ENCODE measurements at places on chromosomes 11 and 22.

- no peak for DNase-seq
These were observed 532.2 kb upstream of the CCDC90B start for GRCh38 chr11:83818349-83818748.

- no peak for DNase-seq
These were observed 5.2 kb downstream of the SCYL1 start for GRCh38 chr11:65530157-65530496.

DNA sequence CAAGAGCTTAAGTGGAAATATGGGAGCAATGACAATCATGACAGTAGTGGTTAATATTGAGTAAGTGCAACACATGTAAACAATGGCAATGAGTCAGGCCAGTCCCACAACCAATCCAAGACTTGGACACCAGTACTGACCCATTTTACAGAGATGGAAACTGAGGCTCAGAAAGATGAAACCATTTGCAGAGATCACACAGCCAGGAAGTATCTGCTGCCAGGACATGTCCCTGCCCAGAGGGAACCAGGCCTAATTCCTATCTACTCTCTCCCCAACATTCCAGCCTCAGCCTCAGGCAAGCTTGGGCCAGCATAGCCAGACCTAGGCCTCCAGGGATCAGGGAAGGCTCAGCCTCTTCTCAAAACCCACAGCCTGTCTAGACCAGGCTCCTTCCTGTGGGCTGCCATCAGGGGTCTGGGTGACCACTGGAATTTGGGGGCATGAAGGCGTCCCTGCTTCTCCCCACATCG, 395.1 kb downstream of the MN1 start:
- DNase-seq: no peak

DNA sequence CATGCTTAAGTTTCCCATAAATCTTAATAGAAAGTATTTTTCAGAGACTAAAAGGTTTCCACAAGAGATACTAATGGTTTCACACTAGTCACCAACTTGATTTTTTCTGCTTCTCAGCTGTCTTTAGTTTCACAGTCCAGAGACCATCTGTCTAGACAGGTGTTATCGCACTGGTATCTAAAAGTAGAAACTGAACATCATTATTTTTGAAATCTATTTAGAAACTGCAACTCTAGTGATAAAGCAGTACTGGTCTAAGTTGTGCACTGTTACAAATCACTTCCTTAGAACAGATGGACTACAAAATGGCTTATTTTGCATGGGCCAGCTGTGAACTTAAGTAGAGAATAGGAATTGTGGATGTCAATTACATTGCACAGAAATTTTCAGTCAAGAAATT, 78.0 kb downstream of the CNTN5 start:
- DNase-seq: no peak

DNA sequence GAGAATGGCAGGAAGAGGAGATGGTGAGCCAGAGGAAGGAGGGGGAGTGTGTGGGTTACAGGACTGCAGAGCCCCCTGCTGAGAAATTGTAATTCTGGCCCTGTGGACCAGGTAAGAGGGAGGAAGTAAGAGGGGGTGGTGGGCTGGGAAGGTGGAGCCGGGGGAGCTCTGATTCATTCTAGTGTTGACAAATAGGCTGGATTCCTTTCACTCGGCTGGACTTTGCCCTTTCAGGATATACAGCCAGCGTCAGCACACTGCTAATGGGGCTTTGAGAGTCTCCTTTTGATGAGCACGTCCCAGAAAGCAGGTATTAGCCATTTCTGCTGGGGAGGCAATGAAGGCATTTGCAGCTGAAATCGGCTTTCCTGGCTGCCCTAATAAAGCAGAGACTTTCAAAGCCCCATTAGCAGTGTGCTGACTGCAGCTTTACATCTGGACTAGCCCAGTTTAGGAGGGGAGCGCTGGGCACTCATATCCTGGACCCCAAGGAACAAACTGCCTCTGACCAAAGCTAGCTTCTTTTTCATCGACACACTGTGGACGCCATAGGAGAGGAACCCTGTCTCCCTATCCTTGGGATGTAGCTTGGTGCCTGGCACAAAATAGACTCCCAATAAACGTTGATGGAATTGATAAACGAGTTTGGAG, 44.8 kb upstream of the CADM1 start:
- no peak for DNase-seq

DNA sequence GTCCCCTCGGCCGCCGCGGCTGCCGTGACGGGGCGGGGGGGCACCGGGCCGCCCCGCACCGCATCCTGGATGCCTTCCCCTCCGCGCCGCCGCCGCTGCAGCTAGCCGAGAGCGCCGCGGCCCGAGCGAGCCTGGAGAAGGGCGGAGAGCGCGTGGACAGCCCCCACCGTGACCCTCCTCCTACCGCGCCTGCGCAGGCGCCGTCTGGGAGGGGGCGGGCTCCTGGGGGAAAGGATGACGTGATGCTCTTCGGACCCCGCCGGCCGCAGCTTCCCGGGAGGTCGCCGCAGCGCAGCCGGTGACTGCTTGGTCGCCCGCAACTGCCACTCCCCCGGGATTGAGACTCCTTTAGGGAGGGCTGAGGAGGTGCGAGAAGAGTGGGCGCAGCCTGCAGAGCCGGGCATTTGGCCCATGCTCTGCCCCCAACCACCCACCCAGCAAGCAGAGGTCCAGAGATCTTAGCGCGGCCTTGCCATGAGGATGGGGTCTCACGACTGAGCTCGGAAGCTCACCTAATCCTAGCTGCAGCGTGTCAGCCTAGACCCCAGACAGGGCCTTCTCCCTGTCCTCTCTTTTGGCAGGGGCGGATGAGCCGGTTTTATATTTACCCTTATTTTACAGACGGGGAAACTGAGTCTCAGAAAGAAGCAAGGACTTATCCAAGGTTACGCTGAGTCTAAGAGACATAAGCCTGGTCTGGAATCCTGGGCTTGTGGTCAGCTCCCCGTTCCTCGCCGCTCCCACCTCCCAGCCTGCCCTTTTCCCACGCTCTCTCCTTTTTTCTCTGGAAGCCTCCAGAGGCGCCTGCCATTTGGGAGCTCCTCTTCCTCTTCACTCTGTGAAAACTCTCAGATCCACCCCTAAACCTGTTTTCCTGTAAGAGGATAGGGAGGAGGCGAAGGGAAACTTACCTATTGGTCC, at the start of gene DENND5A:
Gene DENND5A, minus strand, starts transcription at position 140 of the 921 bp plus-strand sequence. CDS start 281 bp downstream, outside the sequence.
- peak; percentile 64 for DNase-seq

DNA sequence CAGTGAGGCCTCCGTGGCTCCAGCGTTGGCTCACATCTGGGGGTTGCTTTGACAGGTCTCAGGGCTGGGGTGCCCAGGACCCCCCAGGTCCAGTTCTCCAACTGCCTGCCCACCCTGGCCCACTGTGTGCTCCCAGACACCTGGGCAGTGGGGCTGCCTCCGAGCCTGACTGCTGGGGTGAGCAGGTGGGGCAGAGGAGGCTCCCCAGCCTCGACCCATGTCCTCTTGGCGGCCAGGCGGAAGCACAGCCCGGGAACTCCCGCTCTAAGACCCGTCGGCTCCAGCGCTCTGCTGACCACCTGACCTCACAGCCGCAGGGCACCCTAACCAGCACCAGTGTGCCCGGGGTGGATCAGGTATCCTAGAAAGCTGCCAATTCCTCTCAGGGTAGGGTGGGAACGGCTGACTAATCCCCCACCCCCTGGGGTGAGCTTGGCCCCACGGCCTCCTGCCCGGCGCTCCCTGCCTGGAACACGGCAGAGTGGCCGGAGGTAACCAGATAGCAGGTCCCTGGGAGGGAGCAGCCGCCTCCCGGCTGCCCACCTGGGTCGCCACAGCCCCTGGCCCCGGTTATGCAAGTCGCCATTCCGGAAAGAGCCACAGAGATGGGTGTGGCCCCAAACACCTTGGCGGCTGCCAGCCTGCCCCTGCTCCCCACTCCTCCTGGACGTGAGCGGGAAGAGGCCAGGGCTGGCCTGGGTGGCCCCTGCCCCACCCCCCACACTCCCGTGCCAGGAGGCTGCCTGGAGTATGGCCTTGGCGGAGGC, 19.2 kb upstream of the MUC5B start:
- no peak for DNase-seq

DNA sequence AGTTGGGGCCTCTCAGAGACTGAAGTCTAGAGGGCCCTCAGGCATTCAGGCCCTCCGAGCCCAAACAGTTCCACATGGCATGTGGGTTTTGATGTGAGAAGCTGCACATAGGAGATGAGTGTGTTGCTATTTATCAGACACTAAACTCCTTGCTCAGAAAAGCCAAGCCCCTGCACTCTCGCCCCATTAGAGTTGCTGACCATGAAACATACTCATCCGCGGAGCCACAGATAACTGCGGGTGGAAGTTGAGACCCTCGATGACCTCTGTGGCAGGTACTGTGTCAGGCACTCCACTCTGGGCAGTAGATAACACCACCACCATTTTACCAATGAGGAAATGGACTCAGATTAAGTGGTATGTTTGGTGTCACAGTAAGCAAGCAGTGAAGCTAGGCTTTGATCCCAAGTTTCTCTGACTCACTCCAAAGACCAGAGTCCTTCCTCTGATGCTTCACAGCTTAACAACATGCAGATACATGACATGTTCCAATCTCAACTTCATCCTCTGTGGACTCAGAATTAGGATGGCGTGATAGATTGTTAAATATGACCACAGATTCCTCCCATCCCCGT, 202.1 kb downstream of the ADAMTS15 start:
- no peak for DNase-seq

GRCh38 chr11:95360377-95361075, 129.5 kb upstream of the SESN3 start:
- DNase-seq: no peak

DNA sequence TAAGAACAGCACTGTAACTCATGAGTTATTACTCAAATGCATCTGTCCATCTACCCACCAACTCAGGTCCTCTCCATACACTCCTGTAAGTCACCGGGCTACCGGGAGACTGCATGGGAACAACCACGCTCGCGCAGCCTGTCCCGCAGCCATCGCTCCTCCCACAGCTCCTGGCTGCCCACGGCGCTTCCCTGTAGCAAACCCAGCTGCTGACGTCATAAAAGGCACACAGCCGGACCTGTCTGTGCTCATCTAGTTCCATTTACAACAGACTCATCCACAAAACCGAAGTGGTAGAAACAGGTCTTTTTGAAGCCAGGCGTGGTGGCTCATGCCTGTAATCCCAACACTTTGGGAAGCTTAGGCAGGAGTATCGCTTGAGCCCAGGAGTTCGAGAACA, 23.4 kb upstream of the PACSIN2 start:
- no peak for DNase-seq

- DNase-seq: no peak
These were observed 32.4 kb downstream of the SCGB1A1 start for GRCh38 chr11:62451241-62451621.

GRCh38 chr22:19287889-19288288, 3.6 kb downstream of the CLTCL1 start:
- DNase-seq: no peak

DNA sequence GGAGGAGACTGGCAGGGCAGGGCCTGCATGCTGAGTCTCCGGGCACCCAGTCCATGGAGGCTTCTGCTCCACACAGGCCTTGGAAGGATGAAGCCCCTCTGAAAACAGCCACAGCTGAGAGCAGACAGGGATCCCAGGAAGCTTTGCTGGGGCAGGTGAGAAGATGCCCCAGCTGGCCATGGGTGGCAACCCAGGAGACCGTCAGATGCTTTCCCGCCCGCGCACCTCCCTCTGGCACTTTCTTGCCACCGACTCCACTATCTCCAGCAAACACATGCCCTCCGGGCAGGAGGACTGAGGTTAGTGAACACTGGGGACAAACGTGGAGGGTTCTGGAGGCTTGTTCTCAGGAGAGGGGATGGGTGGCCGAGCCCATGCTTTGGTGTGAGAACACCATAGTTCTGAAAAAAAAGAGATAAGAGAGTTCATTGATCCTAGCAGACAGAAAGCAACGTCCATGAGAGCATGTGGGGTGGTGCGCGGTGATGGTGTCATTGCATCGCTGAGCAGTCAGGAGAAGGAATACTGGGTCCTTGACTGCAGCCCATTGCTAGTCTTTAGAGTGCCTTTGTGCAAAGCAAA, 2.3 kb downstream of the C1QTNF6 start:
- DNase-seq: no peak

DNA sequence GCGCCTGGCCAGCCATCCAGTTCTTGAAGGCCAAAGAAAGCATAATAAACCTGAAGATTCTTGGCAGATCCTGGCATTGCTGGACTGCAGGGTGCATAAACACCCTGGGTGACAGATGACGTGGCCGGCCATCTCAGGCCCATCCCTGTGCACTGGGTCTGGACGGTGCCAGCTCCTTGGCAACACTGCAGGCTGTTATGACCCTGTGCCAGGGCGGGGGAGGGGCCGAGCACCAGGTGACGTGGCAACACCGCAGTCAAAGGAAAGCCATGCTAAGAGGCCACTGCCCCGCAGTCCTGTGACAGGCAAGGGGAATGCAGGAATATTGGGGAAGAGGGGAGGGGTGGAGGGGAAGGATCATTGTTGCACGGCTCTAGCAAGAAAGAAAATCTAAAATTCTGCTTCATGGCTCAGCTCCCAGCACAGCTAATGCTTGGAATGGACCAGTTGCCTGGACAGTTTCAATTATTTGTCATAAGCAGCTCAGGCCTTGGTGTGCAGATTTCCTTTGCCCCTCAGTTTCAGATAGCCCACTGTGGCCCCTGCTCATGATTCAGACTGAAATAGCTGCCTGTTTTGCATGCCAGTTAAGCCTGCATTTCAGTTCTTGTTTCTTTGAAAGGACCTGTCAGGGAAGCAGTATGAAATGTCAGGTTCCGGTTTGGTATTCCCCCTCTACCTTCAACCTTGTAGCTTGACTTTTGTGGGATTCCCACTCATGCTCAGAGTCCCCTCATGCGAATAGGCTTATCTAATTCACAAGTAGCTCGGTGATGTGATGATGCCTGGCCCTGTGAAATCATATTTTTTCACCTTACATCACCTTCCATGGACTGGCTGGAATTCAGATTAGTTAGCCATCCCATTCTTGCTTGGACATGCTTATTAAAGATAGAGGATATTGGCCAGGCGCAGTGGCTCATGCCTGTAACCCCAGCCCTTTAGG, 29.7 kb upstream of the DDX6 start:
- DNase-seq: no peak

DNA sequence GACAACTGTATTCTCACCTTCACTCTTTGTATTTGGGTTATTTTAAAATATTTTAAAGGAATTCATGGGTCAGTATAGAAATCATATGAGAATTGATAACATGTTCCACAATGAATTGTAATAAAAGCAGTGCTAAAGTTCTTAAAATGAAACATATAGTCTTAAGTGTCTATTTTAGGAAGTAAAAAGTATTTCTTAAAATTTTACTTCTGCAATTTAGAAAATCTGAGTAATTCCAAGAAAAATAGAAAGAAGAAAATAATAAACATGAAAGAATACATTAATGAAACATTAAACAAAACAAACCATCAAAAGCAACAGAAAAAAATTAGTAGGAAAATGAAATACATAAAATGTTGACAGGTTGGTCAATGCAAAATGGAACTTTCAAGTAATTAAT, 332.4 kb downstream of the ETS1 start:
- no peak for DNase-seq

DNA sequence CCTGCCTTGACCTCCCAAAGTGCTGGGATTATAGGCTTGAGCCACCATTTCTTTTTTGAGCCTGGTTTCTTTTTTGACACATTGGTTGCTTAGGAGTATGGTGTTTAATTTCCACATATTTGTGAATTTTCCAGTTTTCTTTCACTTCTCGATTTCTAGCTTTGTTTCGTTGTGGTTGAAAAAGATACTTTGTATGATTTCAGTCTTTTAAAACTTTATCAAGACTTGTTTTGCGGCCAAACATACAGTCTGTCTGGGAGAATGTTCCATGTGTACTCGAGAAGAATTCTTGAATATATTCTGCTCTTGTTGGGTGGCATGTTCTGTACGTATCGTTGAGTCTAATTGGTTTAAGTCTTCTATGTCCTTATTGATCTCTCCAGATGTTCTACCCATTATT, 20.8 kb downstream of the SHANK3 start:
- no peak for DNase-seq

- no peak for DNase-seq
These were observed 946.0 kb downstream of the FAM181B start for GRCh38 chr11:81787584-81788049.
